AG09319 (cell line): ENCODE measurements at places on chromosomes 6 and 20.

GRCh38 chr20:13449868-13450434 lies 188.8 kb downstream of the TASP1 start:
- no peak for DNase-seq

DNA sequence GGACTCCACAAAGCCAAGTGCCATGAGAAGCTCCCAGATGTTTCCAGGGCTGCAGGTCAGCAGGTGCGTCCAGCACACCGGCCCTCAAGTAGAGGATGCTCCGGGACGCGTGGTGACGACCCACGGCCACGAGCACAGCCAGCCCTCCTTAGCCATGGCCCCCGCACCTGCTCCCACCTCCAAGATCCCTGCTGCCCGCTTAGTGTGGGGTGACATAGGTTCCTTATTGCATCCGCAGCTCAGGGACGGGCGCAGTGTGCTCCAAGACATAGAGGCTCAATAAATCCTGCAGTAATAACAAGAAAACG lies 138.1 kb upstream of the RPS6KA2 start:
- DNase-seq, result no peak

DNA sequence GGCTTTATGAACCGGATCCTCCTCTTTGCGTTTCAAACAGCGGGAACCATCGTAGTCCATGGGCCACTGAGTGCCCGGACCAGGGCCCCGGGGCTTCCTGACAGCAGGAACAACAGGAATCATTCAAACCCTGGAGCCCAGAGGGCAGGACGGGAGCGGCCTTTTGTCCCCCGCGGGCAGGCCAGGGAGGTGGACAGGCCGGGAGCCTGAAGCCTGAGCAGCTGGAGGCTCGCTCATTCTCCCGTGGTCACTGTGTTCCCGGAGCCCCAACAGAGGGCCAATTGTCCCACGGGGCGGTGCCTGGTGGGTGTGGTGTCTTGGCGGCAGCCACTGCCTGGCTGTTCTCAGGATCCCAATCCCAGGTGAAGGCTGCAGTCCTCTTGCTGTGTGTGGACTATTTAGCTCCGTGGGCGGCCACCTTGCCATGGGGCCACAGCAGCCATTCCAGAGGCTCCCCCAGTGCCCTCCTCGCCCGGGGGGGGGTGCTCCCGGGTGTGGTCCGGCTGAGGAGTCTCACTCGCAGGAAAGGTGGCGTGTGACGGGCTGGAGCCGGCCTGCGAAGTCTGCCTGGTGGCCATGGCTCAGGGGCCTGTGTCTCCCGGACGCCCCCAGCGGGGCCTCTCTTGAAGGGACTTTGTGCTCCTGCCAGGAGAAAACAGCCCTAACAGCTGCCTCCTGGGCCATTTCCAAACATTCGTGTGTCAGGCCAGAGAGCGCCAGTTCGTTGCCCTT lies 77.2 kb upstream of the BHLHE23 start:
- no peak for DNase-seq

DNA sequence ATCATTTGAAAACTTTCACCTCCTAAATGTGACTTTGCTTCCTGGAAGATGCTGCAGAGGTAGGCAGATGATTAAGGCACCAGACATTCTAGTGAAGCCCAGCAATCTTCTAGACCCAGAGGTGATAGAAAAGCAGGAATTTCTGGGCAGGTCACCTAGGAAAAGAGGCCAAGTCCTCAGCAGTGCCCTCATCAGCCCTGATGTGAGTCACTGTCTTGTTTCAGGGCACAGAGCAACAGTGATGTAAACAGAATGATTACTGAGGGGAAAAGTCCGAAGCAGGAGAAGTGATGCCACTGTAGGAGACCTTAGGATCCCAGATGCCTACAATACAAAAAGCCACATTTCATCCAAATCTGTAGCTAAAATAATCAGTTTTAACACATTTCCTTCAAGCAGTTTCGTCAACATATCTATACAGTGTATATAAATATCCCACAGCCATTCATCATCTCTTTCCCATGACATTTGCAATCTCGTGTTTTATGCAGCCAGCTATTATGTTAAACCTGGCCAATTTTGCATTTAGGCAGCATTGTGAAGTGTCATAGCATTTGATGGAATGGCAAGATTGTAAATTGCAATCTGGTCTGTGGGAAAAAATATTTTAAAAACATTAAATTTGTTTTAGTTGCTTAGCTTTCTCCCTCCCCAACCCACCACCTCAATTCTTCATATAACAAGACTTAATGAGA lies 401.2 kb upstream of the RNF217 start:
- DNase-seq, result no peak

DNA sequence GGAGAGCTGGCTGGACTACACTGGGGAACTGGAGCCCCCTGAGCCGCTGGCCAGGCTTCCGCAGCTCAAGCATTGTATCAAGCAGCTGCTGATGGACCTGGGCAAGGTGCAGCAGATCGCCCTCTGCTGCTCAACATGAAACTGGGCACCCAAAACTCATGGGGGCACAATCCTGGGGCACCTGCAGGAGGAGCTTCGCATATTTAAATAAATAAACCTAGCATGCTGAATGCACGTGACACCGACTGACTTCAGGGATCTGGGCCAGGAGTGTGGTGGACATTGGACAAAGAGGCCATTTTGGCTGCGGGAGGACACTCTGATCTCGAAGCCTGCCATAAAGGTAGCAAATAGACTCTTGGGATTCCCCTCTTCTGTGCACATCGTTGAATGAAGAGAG lies 6.8 kb downstream of the SCAND1 start:
- no peak for DNase-seq

DNA sequence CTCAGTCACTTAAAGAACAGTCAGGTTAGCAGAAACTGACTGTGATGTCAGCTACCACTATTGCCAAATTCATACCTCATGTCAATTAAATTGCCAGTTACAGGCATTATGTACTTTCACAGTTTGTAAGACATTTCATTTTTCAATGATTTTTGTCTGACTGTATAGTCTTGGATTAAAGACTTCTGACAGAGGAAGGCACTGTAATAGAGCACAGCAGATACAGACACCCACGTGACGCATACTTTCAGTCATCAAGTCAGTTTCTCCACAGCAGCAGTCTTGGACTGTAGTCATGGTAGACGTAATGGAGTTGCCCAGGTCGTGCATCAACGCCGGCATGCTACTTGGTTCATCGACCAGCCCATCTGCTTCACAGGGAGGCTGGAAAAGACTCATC lies 29.5 kb upstream of the ELOVL5 start:
- DNase-seq, result no peak

GRCh38 chr6:118768904-118769325 lies 117.5 kb upstream of the CEP85L start:
- no peak for DNase-seq

- DNase-seq, result no peak
Observed at GRCh38 chr6:75376347-75377024, 91.9 kb upstream of the TMEM30A start.

GRCh38 chr6:145669627-145670034 lies 65.7 kb downstream of the EPM2A start:
- DNase-seq, result peak; percentile 23

DNA sequence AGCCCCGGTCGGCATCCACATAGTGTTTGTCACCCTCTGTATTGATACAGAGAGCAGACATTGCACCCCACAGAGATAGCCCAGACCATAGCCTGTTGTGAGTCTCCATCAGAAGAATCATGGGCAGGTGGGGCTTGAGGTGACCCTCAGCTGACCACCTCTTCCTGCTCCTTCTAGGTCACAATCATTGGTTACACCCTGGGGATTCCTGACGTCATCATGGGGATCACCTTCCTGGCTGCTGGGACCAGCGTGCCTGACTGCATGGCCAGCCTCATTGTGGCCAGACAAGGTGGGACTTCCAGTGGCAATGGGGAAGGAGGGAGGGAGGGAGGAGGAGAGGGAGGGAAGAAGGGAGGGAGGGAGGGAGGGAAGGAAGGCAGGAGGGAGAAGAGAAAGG lies 61.4 kb upstream of the RIN2 start:
- DNase-seq, result no peak

GRCh38 chr6:19632786-19633185 lies 204.4 kb upstream of the ID4 start:
- no peak for DNase-seq

DNA sequence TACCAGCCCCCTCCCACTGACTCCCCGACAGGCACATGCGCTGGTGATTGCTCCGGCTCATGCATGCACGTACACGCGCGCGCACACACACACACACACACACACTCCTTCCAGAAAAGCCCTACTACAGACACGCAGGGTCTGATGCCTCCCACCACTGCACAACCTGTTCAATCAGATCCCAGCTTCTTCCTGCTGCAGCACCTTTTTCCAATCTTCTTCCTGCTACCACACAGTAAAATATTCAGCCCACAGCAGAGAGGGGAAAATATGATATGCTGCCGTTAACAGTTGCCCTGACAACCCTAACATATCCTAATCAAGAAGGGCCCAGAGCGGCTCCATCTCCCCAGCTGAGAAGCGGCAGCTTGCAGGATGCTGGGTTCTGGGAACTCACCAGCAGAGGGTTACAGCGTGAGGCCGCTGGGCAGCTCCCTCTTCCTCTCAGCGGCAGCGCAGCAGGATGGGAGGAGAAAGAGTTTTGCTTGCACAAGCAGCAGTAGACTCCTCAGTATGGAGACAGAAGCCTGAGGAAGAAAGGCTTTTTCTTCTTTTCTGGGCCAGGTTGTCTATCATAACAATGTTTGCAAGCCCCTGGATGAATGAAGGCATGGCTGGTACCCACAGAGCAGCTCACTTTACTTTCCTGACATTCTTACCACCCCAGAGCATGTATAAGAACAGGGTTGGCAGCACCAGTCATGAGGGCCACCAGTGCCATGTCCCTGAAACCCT lies 23.9 kb downstream of the MAP7 start:
- DNase-seq, result no peak

GRCh38 chr6:137175868-137176245 lies 2.4 kb upstream of the IL22RA2 start:
- no peak for DNase-seq

GRCh38 chr6:16286151-16286522 lies 47.8 kb downstream of the GMPR start:
- DNase-seq, result no peak

GRCh38 chr6:135883045-135883444 lies 31.5 kb downstream of the PDE7B start:
- DNase-seq, result no peak

DNA sequence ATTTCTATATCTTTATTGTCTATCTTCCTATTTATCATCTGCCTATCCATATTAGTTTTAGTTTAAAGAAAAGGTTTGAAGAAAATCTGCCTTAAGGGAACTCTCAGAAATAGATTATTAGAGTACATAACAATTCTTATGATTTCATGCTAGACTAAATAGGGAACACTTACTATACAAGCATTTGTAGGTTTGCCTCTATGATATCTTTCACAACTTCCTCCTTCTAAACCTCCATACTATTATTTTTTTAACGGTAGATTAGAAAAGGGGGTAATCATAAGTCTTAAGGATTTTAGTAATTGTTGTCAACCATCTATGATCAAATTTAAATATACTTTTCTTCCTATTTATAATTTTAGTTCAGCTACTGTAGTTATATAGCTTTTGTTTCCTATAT lies 11.6 kb upstream of the DSE start:
- no peak for DNase-seq

DNA sequence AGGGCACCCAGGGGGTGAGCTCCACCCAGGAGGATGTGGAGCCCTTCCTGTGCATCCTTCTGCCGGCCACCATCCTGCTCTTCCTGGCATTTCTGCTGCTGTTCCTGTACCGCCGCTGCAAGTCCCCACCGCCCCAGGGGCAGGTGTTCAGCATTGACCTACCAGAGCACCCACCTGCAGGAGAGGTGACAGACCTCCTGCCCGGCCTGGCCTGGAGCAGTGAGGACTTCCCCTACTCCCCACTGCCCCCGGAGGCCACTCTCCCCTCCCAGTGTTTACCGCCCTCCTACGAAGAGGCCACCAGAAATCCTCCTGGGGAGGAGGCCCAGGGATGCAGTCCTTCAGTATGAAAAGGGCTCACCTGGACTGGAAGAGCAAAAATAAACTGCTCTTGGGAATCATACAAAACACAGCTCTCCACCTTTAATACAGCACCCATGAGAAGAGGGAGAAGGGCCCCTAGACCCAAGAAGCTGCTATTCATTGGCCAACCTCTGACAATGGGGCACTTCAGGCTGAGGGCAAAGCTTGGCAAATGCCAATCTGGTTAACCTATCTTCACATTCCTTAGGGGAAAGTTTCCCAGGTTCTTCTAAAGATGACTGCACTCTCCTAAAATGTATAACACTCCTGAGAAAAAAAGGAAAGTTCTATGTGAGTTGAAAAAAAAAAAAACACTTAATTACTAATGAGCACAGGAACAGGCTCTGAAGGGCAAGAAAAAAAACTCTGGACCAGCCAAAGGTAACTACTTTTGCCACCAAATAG lies 5.0 kb downstream of the SMIM28 start:
- no peak for DNase-seq

- no peak for DNase-seq
Observed at GRCh38 chr6:46347669-46348068, 143.6 kb downstream of the RCAN2 start.

- no peak for DNase-seq
Observed at GRCh38 chr20:63029358-63030121, 22.8 kb upstream of the BHLHE23 start.

DNA sequence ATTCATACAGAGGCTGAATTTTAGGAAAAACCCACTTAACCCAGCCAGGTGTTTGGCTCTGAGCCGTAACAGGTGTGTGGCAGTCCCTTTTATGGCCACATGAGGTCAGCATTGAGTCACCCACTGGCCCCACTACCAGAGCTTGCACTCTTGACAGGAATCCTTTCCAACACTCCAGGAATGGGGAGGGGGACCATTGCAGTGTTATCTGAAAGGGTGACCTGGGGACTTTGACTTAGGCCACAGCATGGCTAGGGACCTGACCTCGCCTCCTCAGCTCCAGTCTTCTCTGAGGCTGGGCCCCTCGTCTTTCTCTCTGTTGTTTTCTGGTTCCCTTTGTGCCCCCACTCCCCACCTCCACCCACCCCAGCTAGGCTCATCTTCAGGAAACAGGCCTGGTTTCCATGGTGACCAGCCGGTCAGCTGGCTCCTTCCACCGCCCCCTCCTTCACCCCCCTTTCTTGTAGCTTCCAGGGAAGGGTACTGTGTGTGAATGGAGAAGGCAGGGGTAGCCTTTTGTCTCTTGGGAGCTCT lies 2.1 kb upstream of the TMEM151B start:
- no peak for DNase-seq

DNA sequence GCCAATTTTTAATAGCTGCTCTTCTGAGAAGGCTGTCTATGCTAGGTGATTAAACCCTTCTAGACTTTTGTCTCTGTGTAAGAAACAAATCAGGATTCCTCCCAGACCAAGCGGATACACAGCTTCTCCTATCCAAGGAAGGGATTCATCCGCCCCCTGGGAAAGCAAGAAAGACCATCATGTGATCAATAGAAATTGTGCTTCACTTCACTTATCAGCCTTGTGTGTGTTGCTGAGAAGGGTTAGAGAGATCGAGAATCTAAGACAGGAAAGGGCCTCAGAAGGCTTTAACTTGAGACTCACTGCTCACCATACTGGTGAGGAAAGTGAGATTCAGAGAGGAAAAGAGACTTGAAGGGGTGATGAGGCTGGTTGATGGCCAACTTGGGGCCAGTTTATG lies 1.5 kb downstream of the ABCC10 start:
- DNase-seq, result no peak

- no peak for DNase-seq
Observed at GRCh38 chr6:48505621-48506020, 394.6 kb upstream of the PTCHD4 start.

- peak; percentile 10 for DNase-seq
Observed at GRCh38 chr20:56630506-56631317, 1.6 kb downstream of the TFAP2C start.
